ENCODE measurements at places on chromosomes 4 and X.

GRCh38 chr4:128603081-128603480 lies 206.4 kb upstream of the JADE1 start:
- no peak for DNase-seq

GRCh38 chr4:141713771-141714445 lies 77.5 kb downstream of the IL15 start:
- no peak for DNase-seq

GRCh38 chrX:52870046-52870445 lies 2.2 kb upstream of the XAGE3 start:
- DNase-seq, result no peak

GRCh38 chr4:121777625-121778024 lies 12.7 kb upstream of the SMIM43 start:
- DNase-seq, result no peak

DNA sequence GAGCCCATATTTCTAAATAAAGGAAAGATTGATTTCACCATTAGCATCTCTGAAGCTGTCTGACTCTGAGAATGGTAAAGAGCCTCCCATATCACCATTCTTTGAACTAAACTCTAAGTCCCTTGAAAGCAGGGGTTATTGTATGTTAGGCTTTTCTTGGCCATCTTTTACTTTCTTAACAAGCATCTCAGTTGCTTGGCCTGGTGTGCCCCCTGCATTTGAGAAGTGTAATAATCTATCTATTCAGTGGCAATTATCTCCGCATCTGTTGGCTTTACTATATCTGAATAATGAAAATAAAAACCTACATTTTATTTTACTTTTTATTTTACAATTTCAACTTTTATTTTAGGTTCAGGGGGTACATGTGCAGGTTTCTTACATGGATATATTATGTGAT lies 128.3 kb upstream of the ARMCX2 start:
- no peak for DNase-seq

- no peak for DNase-seq
Measured at GRCh38 chr4:170079981-170080380, 9.8 kb downstream of the AADAT start.

DNA sequence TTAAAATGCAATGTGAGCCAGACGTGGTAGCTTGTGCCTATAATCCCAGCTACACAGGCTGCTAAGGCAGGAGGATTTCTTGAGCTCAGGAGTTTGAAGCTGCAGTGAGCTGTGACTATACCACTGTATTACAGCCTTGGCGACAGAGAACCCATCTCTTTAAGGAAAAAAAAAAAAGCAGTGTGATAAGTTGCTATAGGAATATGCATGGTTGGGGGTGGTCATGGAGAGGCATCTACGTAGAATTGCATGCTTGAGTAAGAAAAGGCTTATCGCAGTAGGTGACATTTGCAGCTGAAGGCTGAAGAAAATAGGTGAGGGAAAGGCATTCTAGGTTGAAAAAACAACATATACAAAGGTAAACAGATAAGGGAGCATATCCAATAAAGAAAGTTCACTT lies 4.1 kb downstream of the DIAPH2 start:
- DNase-seq, result no peak

- DNase-seq, result no peak
Measured at GRCh38 chrX:84611843-84612636, 109.8 kb upstream of the HDX start.

- no peak for DNase-seq
Measured at GRCh38 chr4:98518559-98519267, 139.7 kb downstream of the TSPAN5 start.

DNA sequence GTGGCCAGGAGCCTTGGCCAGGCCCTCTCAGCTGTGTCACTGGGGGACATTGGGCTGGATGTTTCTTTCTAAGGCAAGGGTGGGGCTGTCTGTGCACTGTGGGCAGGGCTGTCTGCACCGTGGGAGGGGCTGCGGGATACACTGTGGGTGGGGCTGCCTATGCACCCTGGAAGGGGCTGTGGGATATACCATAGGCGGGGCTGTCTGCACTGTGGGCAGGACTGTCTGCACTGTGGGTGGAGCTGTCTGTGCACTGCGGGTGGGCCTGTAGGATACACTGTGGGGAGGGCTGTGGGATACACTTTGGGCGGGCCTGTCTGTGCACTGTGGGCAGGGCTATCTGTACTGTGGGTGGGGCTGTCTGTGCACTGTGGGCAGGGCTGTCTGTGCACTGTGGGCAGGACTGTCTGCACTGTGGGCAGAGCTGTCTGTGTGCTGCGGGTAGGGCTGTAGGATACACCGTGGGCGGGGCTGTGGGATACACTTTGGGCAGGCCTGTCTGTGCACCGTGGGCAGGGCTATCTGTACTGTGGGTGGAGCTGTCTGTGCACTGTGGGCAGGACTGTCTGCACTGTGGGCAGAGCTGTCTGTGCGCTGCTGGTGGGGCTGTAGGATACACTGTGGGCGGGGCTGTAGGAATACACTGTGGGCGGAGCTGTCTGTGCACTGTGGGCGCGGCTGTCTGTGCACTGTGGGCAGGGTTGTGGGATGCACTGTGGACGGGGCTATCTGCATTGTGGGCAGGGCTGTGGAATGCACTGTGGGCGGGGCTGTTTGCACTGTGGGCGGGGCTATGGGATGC lies 31.1 kb downstream of the ACOX3 start:
- peak; percentile 39 for DNase-seq

GRCh38 chr4:7612311-7612897 lies 177.7 kb upstream of the PSAPL1 start:
- no peak for DNase-seq

GRCh38 chr4:152590179-152591031 lies 54.5 kb upstream of the FBXW7 start:
- DNase-seq, result no peak

- no peak for DNase-seq
Measured at GRCh38 chr4:72886602-72887001, 182.9 kb downstream of the COX18 start.

- peak; percentile 86 for DNase-seq
Measured at GRCh38 chr4:1726146-1726934, 5.0 kb downstream of the TACC3 start.

DNA sequence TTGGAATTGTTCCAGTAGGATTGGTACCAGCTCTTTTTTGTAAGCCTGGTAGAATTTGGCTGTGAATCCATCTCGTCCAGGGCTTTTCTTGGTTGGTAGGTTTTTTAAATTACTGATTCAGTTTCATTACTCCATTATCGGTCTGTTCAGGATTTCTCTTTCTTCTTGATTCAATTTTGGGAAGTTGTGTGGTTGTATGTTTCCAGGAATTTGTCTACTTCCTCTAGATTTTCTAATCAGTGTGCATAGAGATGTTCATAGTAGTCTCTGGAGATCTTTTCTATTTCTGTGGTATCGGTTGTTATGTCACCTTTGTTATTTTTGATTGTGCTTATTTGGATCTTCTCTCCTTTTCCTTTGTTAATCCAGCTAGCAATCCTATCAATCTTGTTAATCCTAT lies 248.7 kb downstream of the ARHGAP10 start:
- DNase-seq, result no peak

- DNase-seq, result no peak
Measured at GRCh38 chr4:186939766-186940165, 216.1 kb upstream of the FAT1 start.

GRCh38 chrX:7771788-7772438 lies 71.1 kb upstream of the VCX start:
- no peak for DNase-seq

DNA sequence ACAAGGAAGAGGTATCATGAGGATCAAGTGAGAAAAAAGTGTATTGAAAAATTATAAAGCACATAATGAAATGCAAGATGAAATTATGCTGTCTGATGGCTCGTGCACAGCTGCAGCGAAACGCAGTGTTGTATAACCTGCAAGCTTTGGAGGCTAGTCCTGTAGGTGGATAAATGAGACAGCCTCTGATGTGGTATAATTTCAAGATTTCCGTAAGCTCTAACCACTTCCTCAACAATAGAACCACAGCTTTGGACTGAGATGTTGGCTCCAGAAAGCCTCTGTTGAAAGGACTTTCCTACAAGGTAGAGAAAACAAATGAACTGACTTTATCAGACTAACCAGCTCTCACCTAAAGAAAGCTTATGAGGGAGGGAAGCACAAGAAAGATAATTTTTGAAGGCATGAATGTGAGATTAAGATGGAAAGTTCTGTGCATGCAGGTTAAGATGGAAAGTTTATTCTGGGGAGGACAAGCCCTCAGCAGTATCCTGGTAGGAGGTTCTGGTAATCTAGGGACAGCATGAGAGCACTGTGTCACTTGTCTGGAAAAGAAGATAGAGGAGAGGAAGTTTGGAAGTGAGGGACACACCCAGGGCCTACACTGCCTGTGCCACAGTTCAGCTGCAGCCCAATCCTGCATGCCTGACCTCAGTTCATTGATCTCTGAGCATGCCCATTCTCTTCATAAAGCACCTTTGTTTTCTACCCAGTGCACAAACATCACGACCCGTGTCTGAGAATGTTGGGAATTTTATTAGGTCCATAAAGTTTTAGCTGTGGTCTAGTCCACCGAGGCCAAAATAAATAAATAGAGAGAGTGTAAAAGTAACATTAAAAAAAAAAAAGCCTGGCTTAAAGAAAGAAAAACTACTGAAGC lies 161.5 kb upstream of the SFRP2 start:
- DNase-seq, result no peak

GRCh38 chr4:54004463-54004862 lies 59.9 kb downstream of the CHIC2 start:
- no peak for DNase-seq

DNA sequence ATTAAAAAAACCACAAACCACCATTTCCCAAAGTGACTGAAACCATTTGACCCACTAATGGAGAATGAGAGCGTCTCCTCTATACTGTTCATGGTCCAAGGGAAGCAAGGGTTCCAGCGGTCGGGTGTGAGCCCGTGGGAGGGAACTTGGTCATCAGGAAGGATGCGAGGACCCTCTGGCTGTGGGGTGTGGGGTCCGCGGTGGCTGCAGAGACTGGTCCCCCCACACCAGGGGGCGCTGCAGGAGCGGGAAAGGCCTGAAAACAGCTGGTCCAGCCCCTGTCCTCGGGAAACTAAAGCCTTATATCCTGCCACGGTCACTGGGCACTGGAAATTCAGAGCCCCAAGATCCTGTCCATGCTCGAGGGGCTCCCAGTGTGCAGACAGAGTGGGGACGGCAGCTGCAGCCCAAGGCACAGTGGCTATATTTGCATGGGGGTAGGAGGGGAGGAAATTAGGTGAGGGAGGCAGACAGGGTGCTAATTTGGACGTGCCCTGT lies 4.3 kb downstream of the BLOC1S4 start:
- peak; percentile 73 for DNase-seq

GRCh38 chr4:124191329-124191728 lies 521.2 kb downstream of the ANKRD50 start:
- DNase-seq, result no peak

DNA sequence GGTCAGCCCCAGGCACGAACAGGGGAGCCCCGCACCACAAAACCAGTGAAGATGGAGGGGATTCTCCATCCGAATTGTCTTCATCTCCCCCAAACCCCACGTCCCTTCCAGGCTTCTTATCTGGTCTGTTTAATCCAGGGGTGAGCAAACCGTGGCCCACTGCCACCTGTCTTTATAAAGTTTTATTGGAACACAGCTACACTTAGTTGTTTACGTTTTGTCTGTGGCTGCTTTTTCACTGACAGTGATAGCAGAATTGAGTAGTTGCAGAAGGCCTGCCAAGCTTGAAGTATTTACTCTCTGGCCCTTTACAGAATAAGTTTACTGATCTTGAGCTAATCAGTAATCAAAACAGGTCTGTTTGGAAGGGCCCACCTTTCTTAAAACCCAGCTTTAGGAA lies 324.0 kb downstream of the ARHGAP10 start:
- no peak for DNase-seq

DNA sequence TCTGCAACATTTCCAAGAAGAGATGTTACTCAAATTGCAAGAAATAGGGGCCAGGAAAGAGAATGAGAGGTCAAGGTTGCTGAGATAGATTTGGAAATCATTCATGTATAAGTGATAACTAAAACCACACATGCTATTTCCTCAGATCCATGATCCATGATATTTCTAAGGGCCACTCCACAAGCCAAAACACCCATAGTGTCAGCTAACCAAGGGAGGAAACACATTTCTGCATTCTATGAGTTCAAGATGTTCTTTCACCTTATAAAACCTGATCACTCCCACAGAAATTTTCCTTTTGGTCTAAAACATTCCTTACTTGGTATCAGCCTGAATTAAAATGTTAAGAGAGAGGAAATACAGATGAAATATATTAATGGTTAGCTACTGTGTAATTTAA lies 47.2 kb downstream of the TBCK start:
- DNase-seq, result no peak

DNA sequence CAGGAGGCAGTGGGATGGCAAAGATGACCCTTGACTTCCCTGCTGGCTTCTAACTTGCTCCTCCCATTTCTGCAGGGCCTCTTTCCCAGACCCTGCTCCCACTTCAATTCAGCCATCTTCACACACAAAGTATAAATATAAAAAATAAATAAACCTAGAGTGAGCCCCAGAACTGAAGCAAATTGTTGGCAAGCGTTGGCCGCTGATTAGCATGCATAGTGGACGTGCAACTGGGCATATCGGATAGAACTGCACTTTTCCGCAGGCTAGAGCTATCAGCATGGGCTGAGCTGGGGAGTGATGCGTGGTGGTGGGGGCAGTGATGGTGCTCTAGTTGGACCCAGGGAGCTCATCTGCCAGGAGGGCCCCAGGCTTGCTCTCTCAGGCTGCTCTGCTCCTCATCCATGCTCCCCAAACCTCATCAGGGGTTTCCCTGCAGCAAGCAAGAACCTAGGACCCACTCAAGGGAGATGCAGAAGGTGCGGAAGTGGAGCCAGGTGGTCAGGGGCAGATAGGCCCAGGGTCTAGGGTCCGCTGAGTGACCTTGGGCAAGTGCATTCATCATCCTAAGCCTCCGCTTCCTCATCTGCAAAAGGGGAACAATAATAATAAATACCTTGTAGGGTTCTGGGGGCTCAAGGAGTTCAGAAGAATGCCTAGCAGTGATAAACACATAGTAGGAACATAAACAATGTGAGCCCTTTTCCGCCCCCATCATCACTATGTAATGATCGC lies 146.8 kb upstream of the PJA1 start:
- no peak for DNase-seq

DNA sequence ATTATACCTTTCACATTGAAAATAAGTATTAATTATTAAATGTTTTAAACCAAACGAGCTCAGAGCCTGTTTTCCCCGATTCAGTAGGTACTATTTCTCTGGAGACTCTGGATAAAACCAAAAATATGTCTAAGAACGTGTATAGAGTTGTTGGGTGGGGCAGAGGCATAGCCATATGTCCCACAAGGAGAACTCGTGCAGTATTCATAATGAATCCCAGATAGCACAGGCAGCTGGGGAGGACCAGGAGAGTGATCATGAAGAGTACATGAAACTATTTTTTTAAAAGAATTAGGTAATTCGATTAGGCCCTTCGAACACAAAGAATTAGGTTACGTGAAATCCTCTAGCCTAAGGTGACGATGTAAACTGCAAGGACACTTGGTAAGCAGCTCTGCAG lies 76.1 kb downstream of the CLDN22 start:
- DNase-seq, result no peak

- no peak for DNase-seq
Measured at GRCh38 chrX:129316461-129316860, 206.8 kb downstream of the SMARCA1 start.

DNA sequence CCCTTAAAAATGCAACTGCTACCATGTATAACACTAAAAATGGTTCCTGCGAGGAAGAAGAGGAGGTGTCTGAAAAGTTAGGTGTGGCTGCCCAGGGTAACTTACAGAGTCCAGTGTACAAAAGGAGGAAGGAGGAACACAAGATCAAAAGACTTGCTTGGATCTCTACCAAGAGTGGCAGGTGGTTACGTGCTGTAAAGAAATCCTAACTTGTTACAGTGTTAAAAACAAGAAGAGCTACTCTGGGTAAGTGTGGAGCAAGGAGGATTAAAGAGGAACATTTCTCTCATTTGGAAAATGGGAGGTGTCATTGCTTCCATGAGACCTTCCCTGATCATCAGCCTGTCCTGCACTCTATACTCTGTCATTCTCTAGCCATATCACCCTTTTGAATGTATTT lies 242.0 kb downstream of the PTTG2 start:
- no peak for DNase-seq
